ENCODE measurements at places on chromosomes 2 and 18.

DNA sequence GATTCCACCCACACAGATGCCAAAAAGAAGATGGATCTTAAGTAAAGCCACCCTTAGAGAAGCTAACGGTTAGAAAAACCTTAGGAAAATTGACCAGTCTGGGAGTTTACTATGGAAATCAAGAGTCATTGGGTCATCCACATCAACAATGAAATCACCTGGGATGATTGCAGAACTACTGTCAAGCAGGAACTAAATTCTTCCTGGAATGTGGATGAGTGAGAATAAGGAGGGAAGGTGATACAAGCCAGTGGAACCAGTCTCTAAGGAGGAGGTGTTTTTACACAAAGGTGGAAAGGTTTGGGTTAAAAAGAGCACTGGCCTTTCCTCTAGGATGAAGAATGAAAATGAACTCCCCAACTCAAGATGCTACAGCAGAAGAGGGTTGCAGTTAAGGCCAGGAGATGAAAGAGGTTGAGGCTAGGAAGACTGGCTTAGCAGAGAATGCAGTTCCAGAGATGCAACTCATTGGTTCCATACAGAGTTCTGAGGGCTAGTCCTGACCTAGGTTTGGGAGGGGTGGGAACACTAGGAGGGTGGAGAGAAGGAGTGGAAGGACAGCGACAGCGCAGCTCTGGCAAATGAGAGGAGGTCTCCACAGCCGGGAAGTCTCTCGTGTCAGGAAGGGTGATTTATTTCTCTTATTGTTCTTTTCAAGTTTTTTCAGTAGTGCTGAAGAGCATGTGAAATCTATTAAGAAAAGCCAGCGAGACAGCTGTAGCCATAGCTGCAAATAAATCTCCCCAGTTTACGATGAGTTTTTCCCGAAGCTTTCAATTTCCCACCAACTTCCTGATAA, 27.7 kb upstream of the KDM3A start:
- peak; percentile 19 for DNase-seq

- peak; percentile 50 for DNase-seq
These were observed 73.8 kb downstream of the RPIA start for GRCh38 chr2:88765154-88765888.

GRCh38 chr18:73684647-73685046, 463.0 kb downstream of the FBXO15 start:
- DNase-seq: peak; percentile 38

DNA sequence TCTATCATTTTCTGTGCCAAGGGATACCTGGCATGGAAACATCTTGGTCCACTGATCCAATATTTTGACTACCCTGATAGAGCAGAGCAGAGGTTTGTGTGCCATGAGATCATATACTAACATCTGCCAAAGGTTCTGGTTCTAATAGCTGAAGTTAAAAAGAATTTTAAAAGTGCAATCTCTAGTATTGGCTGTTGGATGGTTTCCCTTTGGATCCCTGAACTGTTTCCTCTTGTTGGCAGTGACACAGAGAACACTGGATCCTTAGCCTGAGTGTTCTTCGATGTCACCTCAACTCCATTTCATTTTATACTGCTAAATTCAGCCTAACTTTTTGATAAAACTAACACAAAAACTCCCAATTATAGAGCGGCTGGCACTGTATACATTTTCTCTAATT, 169.3 kb upstream of the FBXO11 start:
- DNase-seq: no peak

DNA sequence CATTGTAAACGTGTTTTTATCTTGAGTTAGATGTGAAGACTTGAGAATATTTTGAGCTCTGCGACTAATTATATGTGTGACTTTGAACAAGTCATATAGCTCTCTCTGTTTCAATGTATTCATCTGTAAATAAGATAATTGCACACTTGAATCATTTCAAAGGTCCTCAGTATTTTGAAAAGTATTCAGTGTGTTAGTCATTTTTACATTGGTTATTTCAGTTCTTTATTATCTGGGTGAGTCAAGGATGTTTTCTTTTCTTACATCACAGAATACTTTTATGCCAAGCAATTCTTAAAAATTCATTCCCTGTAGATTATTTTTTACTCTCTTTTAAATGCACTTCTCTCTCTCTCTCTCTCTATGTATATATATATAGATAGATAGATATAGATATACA, 1098.0 kb upstream of the ZEB2 start:
- DNase-seq: no peak

- peak; percentile 71 for DNase-seq
These were observed 105.0 kb upstream of the SMAD7 start for GRCh38 chr18:49055754-49056172.

DNA sequence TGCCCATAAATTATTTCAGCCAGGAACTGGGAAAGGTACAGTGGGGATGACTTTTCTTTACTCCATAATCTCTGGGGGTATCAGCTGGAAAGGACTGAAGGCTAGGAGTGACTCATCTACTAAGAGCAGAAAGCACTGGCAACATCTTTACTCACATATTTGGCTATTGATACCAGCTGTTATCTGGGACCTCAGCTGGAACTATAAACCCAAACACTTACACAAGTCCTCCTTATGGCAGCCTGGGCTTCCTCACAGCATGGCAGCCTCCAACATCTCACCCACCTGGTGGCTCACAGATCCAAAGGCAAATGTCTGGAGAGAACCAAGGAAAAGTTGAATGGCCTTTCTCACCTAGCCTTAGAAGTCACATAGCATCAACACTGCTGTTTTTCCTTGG, 379.0 kb upstream of the RND3 start:
- no peak for DNase-seq

DNA sequence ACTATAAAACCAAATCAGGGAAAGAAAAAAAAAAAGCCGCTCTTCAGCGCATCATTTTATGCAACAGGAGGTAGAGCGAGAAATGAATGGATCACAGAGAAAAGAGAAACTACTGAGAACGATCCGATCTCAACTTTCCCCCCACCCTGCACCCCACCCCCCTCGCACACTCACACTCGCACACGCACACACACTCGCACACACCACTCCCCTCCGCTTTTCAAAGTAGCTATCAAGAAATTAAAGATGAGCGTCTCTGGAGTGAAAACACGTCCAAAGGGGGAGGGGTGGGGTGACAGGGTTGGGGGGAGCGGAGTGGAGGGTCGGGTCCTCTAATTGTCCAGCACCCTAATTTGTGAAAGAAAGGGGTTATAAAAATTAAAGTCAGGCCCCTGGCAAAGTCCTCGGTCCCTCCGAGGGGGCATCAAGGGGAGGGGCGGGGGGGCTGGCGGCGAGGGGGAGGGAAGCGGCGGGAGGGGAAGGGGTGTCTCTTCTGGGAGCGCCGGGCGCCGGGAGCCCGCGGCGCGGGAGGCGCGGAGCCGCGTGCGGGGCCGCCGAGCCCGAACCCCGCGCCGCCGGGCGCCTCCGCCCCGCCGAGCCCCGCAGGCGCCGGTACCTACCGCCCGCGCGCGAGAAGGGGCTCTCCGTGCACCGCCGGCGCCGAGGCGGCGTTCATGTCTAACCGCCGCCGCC, 428 bp downstream of the TCF4 start:
- peak; percentile 67 for DNase-seq

DNA sequence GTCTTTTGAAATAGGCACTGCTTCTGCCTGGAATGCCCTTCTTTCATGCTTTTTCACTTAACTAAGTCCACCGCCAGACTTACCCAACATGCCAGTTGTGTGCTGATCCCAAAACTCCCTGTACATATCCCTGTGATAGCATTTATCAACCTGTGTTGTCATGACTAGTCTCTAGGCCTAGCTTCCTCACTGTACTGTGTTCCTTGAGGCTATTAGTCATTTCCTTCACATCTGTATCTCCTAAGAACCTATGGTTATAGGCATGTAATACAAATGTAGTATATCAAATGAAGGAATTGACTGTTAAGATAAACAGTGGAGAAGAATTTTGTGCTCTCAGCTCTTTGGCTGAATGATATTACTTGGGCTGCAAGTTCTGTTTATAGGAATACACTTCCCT, 184.3 kb downstream of the CYRIA start:
- no peak for DNase-seq

DNA sequence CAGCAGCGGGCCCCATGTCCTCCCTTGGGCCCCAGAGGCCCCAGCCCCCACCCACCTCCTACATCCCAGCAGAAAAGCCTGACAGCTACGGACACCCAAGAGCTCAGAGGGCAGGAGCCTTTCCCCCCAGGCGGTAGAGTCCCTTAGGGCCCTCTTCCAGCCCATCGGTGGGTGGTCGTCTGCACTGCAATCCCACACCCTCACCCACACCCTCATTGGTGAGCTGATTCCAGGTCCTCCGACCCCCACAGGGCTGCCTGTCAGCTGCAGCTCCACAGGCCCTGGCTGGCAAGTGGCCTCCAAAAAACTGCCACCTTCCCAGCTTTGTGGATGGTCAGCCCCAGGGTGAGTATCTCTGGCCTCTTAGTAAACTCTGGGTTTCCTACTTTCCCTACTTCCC, 10.5 kb downstream of the TCF23 start:
- no peak for DNase-seq

DNA sequence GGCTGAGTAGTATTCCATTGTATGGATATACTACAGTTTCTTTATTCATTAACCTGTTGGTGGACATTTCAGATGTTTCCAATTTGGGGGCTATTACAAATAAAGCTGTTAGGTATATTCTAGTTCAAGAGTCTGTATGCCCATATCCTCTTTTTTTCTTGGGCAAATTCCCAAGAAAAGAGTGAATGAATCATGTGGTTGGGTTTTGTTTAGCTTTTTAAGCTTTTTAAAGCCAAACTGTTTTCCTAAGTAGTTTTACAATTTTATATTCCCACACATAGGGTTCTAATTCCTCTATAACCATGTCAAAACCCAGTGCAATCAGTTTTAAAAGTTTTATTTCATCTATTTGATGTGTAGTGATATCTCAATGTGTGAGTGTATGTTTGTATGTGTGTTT, 44.9 kb upstream of the BAZ2B start:
- DNase-seq: no peak
